ENCODE measurements at places on chromosomes 3 and 15.

GRCh38 chr3:150222691-150223489 is 185.2 kb upstream of the TSC22D2 start:
- DNase-seq: no peak

DNA sequence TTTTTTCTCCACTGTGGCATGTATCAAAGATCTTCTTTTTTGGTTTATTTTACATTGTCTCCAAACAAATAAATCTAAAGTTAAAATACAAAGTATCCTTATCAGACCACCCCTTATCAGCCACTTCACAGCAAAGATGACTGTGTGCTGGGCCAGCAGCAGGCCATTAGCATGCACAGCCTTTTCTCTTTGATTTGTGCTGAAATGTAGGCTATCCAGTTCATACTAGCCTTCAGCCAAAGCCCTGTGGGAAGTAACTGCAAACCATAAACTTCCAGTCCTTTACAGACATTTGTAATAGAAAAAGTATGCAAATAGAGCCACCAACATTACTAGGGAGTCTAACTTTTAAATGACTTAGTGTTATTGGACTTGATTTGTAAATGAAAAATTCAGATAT is 816.3 kb downstream of the FHIT start:
- DNase-seq: no peak

GRCh38 chr15:71581398-71581930 is 228.9 kb upstream of the NR2E3 start:
- no peak for DNase-seq

DNA sequence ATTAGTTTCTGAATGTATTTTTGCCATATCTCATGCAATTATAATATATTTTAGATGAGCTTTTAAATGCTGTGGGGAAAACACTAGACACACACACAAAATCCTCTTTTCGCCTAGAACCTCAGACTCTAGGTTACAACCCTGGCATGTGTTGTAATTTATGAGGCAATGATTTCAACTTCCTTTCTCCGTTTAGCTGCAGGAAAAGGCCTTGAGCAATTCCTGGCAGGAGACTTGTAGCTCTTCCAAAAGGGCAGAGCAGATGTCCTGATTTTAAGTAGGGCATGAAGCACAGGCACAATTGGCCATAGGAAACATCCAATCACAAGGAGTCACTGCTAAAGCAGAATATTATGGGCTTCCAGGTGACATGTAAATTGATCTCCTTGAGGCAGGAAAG is 82.0 kb downstream of the GPR156 start:
- DNase-seq: peak; percentile 35

DNA sequence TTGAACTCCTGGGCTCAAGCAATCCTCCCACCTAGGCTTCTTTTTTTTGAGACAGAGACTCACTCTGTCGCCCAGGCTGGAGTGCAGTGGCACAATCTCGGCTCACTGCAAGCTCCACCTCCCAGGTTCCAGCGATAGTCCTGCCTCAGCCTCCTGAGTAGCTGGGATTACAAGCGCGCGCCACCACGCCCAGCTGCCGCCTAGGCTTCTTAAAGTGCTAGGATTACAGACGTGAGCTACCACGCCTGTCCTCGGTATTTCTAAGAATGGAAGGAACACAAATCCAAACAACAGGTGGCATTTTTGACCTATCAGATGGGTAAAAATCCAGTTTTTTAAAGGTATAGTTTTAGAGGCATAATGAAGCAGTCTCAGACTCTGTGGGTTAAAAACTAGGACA is 113.8 kb downstream of the ANP32A start:
- no peak for DNase-seq

- no peak for DNase-seq
Observed at GRCh38 chr3:116069024-116069423, 376.3 kb downstream of the LSAMP start.

DNA sequence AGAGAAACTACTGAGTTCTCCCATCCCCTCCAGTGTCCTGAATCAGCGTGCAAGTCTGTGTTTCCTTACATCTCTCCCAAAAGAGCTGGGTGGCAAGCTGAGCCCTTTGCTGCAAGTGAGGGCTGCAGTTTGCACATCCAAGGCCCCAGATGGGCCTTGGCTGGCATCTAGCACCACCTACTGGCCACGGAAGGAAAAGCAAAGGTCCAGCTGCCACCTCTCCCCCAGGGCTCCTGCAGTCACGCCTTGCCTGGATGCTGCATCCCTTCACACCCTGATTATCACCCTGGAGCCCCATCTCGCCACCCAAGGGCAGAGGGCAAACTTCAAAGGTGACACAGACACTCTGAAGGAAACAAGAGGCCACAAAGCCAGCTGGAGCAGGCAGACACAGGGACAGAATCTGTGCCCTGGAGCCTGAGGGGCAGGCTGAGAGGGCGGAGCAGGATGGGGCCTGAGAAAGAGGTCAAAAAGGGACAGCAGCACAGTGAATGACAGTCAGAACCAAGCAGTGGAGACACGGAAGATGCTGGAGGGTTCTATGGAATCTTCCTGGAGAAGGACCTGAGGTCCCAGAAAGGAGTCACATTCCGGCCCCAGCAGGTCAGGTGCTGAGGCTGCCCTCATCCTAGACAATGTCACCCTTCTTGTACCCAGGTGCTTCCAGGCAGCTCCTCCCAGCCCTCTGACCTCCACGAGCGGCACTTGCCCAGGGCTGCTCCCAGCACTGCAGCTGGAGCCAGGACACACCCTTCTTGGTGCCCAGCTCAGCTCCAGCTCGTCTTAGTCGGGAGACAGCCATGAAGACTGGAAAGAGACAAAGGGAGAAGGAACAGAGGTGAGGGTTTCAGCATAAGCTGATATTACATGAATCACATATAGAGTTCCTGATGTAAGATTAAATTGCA is 18.3 kb upstream of the NTRK3 start:
- DNase-seq: peak; percentile 75
